ENCODE measurements at places on chromosomes 7 and 10.

GRCh38 chr7:29289156-29290021 lies 94.8 kb downstream of the CHN2 start:
- DNase-seq, result peak; percentile 33

DNA sequence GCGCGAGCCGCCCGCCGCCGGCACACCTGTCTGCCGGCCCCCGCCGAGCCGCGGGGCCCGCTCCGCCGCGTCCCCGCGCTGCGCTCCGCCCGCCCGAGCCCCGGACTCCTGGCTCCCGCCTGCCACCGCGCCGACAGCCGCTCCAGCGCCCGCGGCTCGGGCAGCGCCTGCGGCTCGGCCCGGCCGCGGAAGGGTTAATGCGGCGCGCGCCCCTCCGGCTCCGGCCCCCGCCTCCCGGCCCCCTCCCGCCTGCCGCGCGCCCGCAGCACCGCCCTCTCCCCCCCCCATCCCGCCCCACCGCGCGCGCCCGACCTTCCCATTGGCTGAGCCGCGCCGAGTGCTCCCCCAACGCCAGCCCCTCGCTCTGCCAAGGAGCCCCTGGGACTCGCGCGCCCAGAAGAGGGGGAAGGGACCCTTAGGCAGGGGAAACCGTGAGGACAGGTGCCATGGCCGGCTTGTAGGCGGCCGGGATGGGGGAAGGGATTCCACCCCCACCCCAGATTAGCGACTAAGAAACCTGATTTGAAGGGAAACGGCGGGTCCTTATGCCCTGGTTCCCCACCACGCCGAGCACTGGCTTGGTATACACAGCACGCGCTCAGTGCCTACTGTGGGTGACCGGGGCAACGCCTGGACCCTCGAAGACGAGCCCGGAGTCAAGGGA lies at the start of gene KCNH2:
Gene KCNH2, minus strand, starts transcription at position 196 of the 664 bp plus-strand sequence. CDS start 408 bp downstream, outside the sequence.
- no peak for DNase-seq

DNA sequence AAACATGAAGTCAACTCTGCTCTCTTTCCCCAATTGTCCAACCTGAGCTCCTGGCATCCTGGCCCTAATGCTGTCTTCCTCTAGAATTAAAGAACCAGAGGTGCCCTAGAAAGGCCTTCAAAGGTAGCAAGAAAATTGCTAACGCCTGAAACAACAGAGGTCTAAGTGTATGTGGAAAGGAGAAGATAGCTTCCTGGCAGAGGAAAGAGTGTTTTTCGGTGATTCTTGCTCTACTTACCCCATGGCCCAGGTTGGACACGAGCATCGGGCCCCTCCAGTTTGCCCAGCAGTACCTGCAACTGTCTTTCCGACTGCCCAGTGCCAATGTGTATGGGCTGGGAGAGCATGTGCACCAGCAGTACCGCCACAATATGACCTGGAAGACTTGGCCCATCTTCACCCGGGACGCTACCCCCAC lies 22.2 kb downstream of the MGAM2 start:
- DNase-seq, result no peak

DNA sequence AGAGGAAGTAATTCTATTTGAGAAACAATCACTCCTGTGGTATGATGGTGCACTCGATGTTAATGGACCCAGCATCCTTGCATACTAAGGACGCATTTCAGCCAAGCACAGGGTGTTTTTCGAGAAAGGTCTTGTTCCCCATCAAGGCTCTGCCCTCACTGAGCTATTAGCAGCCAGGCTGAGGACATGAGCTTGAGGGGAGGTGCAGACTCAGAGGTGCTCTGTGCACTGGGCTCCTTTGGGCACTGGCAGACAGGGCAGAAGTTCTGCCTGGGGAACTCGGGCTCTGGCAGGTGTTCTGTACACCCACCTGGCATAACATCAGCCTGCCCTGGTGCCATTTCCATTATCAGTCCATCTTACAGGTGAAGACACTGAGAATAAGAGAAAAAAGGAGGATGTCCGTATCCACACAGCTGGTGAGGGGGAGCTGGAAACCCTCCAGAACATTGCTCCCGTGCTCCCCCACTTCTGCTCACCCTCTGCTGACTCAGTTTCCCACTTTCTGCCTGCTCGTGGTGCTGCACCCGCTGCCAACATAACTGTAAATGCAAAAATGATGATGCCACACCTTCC lies 92.7 kb upstream of the RET start:
- DNase-seq, result no peak

- DNase-seq, result no peak
Observed at GRCh38 chr7:128893251-128894100, 17.0 kb downstream of the KCP start.

GRCh38 chr7:150898475-150899011 lies 46.2 kb downstream of the AOC1 start:
- no peak for DNase-seq

GRCh38 chr10:117543225-117544003 lies 868 bp downstream of the EMX2 start:
- no peak for DNase-seq

DNA sequence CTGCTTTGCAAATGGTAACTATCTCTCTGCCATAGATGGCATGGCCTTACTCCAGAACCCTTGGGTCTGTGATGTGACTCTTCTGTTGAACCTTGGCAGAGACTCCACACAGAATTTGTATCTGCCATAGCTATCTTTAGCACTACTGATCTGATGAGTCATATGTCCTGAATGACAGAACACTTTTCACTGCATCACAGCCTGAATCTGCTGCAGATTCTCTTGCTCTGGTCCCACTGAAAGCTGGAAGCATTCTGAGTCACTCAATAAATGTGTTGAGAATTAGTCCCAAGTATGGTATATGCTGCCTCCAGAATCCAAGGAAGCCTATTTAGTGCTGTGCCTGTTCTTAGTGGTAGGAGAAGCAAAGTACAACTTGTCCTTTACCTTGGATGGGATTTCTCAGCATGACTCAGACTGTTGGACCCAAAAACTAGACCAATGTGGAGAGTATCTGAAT lies 39.5 kb upstream of the ANKRD1 start:
- peak; percentile 31 for DNase-seq

DNA sequence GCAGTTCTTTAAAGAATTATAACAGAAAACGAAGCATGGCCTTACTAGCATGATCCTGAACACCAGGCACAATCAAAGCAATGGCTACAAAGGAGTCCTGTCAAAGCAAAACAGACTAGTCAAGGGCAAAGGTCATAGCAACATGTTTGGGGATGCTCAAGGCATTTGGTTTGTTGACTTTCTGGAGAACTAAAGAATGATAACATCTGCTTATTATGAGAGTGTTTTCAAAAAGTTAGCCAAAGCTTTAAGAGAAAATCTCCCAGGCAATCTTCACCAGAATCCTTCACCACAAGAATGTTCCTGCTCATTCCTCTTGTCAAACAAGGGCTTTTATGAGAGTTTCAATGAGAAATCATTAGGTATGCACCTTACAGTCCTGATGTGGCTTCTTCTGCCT lies 95.1 kb upstream of the CPXM2 start:
- DNase-seq, result no peak

DNA sequence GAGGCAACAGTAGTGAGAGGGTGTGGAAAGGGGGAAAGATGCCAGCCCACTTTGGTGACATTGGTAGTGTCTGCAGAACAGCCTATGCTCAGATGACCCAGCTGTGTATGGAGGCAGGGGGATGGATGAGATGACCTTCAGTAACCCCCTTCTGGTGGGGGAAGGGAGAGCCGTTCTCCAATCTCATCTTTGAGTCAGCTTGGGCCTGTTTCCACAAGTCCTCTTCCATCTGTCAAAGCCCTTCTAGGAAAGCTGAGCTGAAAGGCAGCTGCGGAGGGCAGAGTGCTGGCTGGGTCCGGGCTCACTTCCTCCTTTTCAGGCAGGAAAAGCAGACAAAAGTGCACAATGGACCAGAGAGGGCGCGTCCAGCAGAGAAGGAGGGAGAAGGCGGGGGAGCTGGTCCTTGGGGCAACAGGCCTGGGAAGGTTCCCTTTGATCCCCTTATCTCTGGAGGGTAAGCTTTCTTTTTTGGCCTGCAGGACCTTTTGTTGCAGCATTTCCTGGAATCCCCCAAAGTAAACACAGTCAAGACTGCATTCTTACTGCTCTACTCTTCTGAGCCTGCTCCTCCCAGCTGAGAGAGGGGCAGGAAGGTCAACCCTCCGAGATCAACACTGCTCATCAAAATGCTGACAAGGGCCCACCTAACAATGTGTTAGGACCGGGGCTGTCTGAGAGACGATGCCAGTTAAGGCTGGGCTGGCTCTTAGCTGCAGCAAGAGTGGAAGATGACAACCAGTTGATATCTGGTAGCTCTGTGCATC lies 1.2 kb upstream of the LRMDA start:
- no peak for DNase-seq

GRCh38 chr10:88582806-88583583 lies at the start of gene RNLS:
TSS of gene RNLS (minus strand) at chr10:88583318.
- peak; percentile 37 for DNase-seq

GRCh38 chr7:144736880-144737493 lies 98.9 kb downstream of the TPK1 start:
- DNase-seq, result no peak

DNA sequence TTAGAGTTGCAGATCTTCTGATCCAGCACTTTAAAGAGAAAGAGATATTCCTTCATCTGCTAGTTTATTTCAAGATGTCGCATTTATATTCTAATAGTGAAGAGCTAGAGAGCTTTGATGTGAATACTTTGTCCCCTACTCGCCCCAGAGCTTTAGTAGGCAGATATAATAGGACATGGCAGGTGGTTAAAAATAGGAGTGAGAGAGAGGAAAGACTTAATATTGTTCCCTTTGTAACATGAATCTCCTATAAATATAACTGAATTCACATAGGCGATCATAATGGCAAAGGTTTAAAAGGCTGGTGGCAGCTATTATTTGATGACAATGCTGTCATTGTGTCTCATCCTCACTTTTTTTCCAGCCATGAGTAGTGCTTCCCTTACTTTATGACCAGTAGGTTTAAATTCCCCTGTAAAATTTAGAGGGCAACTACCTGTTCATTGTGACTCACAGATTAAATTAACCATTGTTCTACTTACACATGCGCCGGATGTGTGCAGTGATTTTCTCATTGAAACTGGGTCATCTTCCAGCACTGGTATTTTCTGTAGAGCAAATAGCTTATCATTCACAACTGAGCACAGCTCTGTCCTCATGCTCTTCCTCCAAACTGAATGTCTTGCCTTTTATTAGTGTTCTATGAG lies 906.7 kb upstream of the CELF2 start:
- no peak for DNase-seq

GRCh38 chr10:11140963-11141362 lies 123.3 kb downstream of the CELF2 start:
- DNase-seq, result no peak

GRCh38 chr10:90302758-90303481 lies 554.9 kb downstream of the HTR7 start:
- no peak for DNase-seq

DNA sequence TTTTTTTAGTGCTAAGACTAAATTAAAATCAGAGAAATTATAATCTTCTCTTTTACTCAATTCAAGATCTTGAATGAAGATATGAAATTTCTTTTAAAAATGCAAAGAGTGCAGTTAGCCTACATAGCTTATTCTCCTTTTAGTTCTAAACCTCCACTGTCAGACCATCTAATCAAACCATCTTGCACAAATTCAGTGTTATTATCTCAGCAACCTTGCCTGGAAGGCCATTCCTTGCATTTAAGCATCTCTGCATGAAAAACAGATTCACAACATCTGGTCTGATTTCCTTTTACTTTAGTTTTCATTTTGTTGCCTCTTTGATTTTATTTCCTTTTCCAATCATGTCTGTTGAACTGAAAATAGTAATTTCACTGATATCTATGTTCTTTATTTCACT lies 527.2 kb upstream of the LRRTM3 start:
- DNase-seq, result no peak

DNA sequence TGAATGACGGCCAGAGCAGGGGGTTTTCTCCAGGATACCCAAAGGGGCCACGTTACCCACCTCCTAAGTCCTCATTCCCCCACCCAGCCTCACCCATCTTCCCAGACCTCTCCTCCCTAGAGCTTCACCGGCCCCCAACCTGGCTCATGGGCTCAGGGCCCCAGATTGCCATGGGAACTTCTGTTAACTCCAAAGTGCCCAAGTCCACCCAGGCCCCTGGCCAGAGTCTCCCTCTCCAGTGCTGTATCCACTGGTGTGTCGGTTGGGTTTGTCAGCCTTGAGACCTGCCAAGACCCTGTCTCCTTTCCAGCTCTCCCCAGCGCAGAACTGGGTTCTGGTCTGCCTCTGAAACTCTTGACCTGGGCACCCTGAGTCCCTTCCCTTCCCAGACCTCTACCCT lies 37.1 kb upstream of the ZMIZ2 start:
- DNase-seq, result no peak

- no peak for DNase-seq
Observed at GRCh38 chr7:142811154-142811737, 40.5 kb downstream of the PRSS2 start.

DNA sequence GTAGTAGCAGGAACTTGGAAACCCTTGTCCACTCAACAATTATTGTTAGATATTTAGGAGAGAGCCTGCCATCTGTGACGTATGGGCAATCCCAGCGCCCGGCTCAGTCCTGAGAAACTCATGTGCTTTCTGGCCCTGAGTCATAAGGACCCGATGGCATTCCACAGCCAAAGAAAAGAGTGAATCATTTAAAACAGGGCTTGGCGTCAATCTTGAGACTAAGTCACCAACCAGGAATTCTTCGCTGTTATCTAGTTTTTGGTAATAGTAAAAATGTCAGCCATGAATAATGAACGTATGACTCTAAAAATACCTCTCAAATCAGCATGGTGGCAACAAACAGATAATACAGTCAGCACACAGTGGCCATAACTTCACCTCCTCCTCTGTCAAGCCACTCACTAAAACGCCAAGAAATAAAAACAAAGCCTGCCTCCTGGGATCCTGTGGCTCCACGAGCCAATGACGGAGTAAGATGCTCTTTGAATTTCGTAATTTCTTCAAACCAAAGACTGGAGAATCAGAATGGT lies 140.8 kb downstream of the ADAM12 start:
- DNase-seq, result no peak

DNA sequence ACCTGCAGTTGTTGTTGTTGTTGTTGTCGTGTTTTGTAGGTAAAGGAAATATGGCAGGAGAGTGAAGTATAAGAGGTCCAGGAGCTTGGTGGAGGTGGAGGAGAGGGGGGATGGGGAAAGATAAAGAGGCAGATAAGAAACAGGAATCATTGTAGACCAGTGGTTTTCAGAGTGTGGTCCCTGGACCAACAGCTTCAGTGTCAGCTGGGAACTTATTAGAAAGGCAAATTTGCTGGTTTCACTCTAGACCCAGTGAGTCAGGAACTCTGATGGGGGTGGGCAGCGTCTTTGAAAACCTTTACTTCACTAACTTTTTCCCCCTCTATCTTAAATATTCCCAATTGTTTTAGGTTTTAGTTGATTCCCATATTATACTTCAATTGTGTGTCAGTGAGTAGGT lies 241.5 kb downstream of the AUTS2 start:
- DNase-seq, result no peak

GRCh38 chr7:79664884-79665676 lies 211.6 kb upstream of the MAGI2 start:
- no peak for DNase-seq

DNA sequence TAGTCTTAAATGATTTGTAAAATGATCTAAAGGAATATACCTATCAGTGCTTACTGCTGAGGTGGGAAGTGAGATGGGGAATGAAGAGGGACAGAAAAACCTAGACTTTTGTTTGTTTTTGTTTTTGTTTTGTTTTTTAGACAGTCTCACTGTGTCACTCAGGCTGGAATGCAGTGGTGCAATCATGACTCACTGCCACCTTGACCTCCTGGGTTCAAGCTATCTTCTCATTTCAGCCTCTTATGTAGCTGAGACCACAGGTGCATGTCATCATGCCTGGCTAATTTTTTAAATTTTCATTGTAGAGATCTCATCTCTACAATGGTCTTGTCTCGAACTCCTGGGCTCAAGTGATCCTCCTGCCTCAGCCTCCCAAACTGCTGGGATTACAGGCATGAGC lies 116.4 kb upstream of the SEM1 start:
- no peak for DNase-seq

Measured in GM12878 (cell line).